Smooth muscle cell of the umbilical artery (primary cell): ENCODE measurements at places on chromosomes 7 and 10. TPM values are rescaled to one million over a fixed set of nuclear protein-coding genes. Genes with fewer than 3 reads are reported as not detected.

The HTR5A gene
- not detected in 2 replicates for total RNA-seq

The LIPF gene
- total RNA-seq: not detected in 2 replicates

The LFNG gene
- 12.2 and 16.6 TPM in 2 replicates for total RNA-seq

The APBB1IP gene
- not detected in 2 replicates for total RNA-seq

The EIF4EBP2 gene
- total RNA-seq: 43.9 and 63.6 TPM in 2 replicates

The HMX3 gene
- not detected in 2 replicates for total RNA-seq

The GRM8 gene
- total RNA-seq: not detected in 2 replicates

The HMX2 gene
- total RNA-seq: not detected in 2 replicates

The RHOBTB1 gene
- 17.7 and 24.3 TPM in 2 replicates for total RNA-seq

The FZD8 gene
- total RNA-seq: 17.8 and 25.2 TPM in 2 replicates

The A1CF gene
- total RNA-seq: not detected in 2 replicates

The MLXIPL gene
- not detected in 2 replicates for total RNA-seq

The AEBP1 gene
- total RNA-seq: 34.4 and 72.7 TPM in 2 replicates

The SLC18A3 gene
- not detected in 2 replicates for total RNA-seq

The CLCN1 gene
- not detected in 2 replicates for total RNA-seq

The SERPINE1 gene
- 2,093 and 7,246 TPM in 2 replicates for total RNA-seq

The PRPS1L1 gene
- not detected in 2 replicates for total RNA-seq

The MRPL43 gene
- 38.4 and 46.9 TPM in 2 replicates for total RNA-seq

The GFRA1 gene
- total RNA-seq: 0.30 and 0.46 TPM in 2 replicates

The OR2A42 gene
- total RNA-seq: under 0.01 TPM in 1 of 2 replicates, not detected in the other

The BTBD16 gene
- total RNA-seq: not detected in 2 replicates

The LIPK gene
- not detected in 2 replicates for total RNA-seq

The CYP2C18 gene
- not detected in 2 replicates for total RNA-seq

The NKX2-3 gene
- 0.14 and 0.89 TPM in 2 replicates for total RNA-seq

The IKZF1 gene
- total RNA-seq: not detected in 2 replicates

The CTAGE8 gene
- 0.09 TPM in 1 of 2 replicates, not detected in the other for total RNA-seq

The ADCYAP1R1 gene
- total RNA-seq: not detected in 2 replicates

The POR gene
- 42.5 and 46.4 TPM in 2 replicates for total RNA-seq

The OPN4 gene
- 0.14 TPM in 1 of 2 replicates, not detected in the other for total RNA-seq

The NCF1 gene
- not detected in 2 replicates for total RNA-seq

The FAM171A1 gene
- 11.3 and 27.5 TPM in 2 replicates for total RNA-seq

The MMD2 gene
- not detected in 2 replicates for total RNA-seq

The NME8 gene
- total RNA-seq: not detected in 2 replicates

The HOXA2 gene
- 0.30 and 0.32 TPM in 2 replicates for total RNA-seq

The MINDY4 gene
- 3.9 and 5.4 TPM in 2 replicates for total RNA-seq
